ENCODE measurements at places on chromosomes 12 and 14.

GRCh38 chr12:125159702-125160101 lies 94.5 kb downstream of the AACS start:
- no peak for DNase-seq

GRCh38 chr14:87108726-87109125 lies 884.3 kb downstream of the GALC start:
- no peak for DNase-seq

- no peak for DNase-seq
Observed at GRCh38 chr14:102215576-102216250, 76.0 kb downstream of the WDR20 start.

GRCh38 chr12:20567413-20567812 lies 127.7 kb upstream of the SLCO1C1 start:
- DNase-seq, result no peak
